Endothelial cell of umbilical vein (primary cell): ENCODE measurements at places on chromosomes 16 and 17. TPM values are rescaled to one million over a fixed set of nuclear protein-coding genes. Genes with fewer than 3 reads are reported as not detected.

- no peak for DNase-seq
These were observed 36.0 kb upstream of the MED13 start for GRCh38 chr17:62101090-62101489.

The NUBP1 gene
- total RNA-seq, result 23.6 and 28.7 TPM in 2 replicates

DNA sequence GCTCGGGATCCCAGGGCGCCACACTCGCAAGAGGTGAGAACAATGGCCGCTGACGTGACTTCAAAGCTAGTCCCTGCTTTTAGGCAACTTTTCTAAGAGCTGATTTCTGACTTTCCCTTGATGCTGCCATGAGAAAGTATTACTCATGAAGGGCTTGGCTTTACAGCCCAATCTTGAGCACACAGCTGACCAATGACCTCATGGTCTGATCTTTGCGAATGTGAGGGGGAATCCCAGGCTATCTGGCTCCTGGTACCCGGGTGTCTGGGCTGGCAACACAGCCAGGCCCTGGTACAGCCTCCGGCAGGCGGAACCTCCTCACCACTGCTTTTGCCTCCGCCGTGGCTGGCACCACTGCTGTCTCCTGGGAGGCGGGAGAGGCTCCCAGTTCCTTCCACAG, 17.5 kb downstream of the NDUFAF8 start:
- DNase-seq, result no peak

The C1QTNF8 gene
- not detected in 2 replicates for total RNA-seq

- peak; percentile 99 for DNase-seq
These were observed 155.7 kb downstream of the SOCS1 start for GRCh38 chr16:11100239-11100750.

- DNase-seq, result peak; percentile 10
These were observed 790 bp downstream of the CRHR1 start for GRCh38 chr17:45784741-45785479.

DNA sequence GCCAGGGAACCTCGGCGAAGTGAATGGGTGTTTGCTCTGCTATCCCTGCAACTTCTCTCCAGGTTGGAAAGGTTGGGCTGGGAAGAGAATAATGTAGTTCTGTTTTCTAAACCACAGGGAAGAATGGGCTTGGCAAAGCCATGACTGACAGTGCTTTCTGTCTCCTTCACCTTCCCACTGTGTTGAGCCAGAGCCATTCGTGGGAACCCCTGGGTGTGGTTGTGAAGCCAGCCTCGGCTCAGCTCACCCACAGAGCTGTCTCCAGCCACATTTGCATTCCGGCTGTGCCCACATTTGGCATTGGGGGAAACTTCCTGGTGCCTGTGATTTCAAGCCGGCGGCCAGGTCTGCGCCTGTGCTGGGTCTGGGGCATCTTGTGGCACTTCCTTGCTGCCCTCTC, 39.9 kb downstream of the BAIAP2 start:
- no peak for DNase-seq

The AMDHD2 gene
- 54.5 and 59.5 TPM in 2 replicates for total RNA-seq

The NPEPPS gene
- total RNA-seq, result 102 and 110 TPM in 2 replicates

- peak; percentile 69 for DNase-seq
These were observed 9.7 kb upstream of the SNF8 start for GRCh38 chr17:48954300-48954755.

DNA sequence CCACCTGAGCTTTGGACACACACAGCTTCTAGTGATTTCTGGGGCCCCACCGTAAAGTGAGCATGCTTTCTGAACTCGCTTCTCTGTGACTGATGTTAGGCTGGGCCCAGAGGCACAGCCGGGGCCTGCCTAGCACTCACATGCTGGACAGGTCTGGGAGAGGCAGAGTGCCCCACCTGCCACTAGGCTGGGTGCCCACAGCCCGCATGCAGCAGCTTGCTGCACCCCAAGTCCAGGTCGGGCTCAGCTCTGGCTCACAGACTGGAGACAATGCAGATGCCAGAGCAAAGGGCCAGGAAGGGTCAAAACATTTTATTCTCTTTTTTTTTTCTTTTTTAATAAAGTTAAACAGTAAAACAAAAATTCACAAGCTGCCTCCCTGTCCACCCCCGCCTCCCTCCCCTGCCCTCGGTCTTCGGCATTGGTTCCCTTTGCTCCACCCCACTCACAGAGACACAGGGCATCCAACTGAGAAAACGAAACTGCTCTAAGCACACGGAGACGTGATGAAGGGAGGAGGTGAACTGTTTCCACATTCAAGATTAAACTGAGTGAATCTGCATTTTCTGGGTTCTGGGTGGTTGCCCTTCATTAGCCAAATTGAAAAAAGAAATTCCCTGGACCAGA, 9.7 kb downstream of the CNP start:
- DNase-seq, result no peak

DNA sequence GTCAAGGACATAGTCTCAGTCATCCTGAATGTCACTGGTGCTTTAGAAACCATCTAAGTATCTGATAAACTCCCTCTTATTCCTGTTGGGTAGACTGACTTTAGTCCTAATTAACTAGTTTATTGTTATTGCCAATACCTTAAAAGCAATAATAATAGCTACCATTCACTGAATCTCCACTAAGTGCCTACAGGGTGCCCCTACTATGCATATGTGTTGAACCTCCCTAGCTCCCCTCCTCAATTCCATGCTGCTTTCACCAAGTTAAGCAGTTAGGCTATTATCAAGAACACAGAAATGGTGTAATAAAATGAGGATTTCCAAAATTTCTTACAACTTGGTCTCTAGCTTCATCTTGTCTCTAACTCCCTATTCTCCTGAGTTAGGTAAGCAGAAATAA, 87.5 kb upstream of the MTMR4 start:
- DNase-seq, result no peak

- peak; percentile 11 for DNase-seq
These were observed 24.1 kb downstream of the ALOX15B start for GRCh38 chr17:8062807-8063483.

DNA sequence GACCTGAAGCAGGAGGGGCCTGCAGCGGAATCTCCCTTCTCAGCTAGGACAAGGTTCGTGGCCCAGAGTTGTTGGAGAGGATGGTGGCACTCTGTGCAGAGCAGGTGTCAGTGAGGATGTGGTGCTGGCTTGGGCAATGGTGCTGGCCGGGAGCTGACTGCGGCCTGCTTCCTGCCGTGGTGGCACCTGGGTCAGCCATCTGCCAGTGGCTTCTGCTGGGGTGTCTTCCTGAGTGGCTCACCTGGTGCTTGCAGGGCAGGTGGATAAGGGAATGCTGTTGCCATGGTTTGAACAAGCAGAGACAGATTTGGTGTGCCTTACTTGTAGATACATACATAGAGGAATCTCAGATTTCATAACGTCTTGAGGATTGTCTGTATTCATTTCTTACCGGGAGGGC, 69.6 kb downstream of the SEC14L1 start:
- no peak for DNase-seq

DNA sequence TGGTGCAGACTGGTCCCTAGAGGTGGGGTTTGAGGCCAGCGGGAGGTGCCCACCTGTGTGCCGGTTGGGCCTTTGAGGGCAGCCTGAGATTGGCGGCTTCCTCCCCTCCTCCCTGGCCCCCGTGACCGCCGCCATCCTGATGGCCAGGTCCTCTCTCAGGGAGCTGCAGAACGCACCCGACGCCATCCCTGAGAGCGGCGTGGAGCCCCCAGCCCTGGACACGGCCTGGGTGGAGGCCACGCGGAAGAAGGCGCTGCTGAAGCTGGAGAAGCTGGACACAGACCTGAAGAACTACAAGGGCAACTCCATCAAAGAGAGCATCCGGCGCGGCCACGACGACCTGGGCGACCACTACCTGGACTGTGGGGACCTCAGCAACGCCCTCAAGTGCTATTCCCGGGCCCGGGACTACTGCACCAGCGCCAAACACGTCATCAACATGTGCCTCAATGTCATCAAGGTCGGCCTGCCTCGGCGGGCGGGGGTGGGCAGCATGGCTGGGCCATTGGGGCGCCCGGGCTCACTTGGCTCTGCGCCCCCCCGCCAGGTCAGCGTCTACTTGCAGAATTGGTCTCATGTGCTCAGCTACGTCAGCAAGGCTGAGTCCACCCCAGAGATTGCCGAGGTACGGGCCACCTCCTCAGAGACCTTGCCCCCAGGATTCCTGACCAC, 2.8 kb downstream of the GPS1 start:
- no peak for DNase-seq

DNA sequence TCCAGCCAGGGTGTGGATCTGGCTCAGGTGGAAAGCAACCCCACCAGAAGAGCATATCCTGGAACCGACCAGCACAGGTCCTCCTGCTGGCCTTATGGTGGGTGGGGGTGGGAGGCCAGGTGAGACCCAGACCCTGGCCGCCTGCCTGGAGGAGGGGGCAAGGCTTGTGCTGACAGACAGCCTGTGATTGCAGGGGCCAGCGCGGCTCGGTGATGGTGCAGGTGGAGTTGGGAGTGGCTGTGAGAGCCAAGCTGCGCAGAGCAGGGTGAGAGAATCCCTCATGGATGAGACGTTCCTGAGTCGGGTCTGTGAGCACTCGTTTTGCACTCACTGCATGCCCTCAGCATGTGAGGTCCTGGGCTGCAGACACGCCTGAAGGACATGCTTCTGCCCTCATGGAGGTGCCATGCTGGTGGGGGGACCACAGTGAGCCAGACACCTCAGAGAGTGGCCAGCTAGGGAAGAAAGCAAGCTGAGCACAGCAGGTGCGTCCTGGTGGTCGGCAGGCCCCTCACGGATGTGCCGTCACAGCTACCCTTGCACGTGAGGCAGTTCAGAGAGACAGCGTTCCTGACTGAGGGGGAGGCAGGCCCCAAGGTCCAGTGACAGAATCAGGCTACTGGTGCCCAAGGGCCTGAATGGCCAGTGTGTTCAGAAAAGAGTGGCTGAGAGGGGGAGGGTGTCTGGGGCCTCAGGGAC, 3.8 kb upstream of the KCNJ12 start:
- no peak for DNase-seq

DNA sequence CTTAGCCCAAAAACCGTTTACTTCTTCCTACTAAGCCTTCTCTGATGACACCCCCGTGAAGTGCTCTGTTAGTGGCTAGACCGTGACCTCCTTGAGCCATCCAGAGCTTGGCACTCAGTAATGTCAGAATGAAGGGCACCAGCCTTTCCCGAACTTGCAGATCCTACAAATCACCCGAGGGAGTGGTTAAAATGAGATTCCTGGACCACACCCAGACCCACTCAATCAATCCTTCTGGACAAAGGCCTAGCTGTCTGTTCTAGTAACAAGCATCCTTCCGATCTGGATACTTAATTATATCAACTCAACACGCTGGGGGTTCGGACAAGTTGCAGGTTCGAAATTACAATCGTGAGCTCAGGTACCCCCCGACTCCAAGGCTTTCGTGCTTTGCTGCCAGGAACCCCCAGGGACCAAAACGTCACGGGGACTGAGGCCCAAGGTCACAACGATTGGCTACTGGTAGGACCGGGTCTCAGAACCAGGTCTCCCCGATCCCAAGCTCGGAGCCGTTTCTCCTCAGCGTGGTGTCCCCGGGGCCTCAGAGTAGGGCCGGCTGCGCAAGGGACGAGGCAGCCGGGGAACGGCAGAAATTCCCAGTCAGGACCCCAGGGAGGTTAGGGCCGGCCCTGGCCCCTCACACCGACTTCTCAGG, 527 bp downstream of the CIAPIN1 start:
- DNase-seq, result peak; percentile 43

GRCh38 chr17:41322094-41322902, 6.8 kb upstream of the KRTAP17-1 start:
- DNase-seq, result peak; percentile 49

The HIC1 gene
- total RNA-seq, result 25.8 and 35.5 TPM in 2 replicates

DNA sequence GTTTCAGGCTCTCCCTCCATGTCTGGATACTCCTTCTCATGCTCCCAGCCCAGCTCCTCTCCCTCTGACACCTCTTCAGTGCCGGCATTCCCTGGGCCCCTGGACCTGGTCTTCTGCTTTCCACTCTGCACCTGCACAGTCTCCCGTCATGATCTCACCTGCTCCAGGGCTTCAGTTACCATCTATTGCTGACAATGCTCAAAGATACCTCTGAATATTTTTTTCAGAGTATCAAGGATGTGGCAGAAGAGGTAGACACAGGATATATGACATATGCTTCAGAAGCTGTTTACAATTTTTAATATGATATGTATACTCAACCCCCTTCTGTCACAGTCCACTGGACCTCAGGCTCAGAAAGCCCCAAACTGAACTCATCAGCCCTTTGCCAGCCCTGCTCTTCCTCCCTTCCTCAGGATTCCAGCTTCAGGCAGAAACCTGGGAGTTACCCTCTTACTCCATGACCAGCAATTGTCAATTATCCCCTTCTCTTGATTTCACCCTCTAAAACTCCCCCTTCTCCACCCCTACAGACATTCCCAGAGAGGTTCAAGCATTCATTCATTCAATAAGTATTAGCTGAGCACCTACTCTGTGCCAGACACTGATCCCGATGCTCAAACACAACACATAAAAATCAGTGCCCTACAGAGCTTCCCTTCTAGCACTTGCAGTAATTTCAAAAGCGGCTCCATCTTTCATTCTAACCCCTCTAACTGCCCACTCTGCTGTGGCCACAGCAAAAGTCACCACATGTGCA, 7.8 kb upstream of the MLLT6 start:
- DNase-seq, result no peak

The ATP2A1 gene
- 2.3 and 2.5 TPM in 2 replicates for total RNA-seq

GRCh38 chr17:16927641-16928321, 44.1 kb downstream of the TNFRSF13B start:
- DNase-seq, result no peak

The LITAFD gene
- total RNA-seq, result not detected in 2 replicates

The FTO gene
- total RNA-seq, result 77.8 and 87.1 TPM in 2 replicates

The FBXW10B gene
- 0.90 and 2.5 TPM in 2 replicates for total RNA-seq

- DNase-seq, result no peak
These were observed 37.5 kb upstream of the FAAP100 start for GRCh38 chr17:81589612-81590011.

The MEAK7 gene
- total RNA-seq, result 19.3 and 22.7 TPM in 2 replicates

DNA sequence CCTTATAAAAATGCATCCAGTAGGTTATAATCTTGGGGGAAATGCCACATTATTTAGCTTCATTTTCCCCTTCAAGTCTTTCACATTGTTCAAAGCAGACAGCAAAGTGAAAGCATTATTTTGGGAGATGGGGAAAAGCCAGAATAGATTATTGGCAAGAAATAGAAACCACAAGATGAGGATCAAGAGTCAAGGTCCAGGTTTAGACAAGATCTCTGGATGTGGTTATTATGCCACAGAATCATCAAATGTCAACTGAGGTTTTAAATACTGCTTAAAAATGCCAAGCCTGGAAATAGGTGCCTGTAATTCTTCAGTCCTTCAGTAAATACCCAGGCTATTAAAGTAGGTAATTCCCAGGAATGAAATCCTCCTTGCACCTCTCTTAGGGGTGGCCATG, 65.1 kb upstream of the ALOX12 start:
- no peak for DNase-seq

GRCh38 chr17:17300624-17301568, 2.3 kb upstream of the NT5M start:
- peak; percentile 47 for DNase-seq

The SRCIN1 gene
- total RNA-seq, result 0.12 and 0.35 TPM in 2 replicates

DNA sequence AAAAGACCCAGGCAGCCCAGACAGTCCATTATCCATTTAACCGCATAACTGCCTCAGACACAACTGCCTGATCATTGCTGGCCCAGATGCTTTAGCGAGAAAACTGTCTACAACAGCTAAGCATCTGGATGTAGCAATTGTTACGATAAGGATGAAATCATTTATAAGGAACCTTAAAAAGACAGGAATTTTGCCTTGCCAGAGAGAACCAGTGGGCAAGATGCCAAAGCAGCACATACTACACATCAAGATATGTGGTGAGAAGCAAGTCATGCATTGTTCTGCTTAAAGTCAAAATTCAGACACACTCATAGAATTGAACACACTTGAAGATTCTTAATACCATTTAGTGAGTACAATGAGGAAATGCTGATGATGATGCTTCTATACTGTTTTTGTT, 1525.3 kb downstream of the CDH8 start:
- no peak for DNase-seq
